ENCODE measurements at places on chromosomes 3 and 15.

DNA sequence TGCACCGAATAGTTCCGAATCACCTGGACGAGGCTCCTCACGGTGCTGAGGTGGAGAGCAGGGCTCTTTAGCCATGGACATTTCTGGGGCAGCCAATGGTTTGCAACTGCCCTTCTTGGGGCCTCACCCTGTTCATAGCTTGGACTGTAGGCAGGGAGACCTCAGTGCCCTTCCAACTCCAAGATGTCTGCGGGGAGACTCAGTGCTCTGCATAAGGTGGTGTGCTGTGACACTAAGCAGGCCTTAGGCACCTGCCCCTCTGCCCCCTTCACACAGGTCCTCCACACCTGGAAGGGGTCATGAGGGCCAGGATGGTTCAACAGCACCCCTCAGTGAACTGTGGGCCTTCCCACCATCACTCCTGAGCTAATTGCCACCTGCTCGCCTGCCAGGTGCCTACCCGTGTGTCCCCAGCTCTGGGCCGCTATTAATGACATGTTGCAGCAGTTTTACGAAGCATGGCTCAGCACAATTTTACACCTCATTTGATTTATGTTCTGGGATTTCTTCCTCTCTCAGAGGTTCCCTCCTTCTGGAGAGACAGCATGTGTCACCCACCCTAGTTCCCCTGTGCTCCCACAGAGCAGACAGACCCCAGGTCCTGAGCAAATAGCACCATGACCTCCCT is 101.2 kb upstream of the SMAD3 start:
- DNase-seq: no peak

DNA sequence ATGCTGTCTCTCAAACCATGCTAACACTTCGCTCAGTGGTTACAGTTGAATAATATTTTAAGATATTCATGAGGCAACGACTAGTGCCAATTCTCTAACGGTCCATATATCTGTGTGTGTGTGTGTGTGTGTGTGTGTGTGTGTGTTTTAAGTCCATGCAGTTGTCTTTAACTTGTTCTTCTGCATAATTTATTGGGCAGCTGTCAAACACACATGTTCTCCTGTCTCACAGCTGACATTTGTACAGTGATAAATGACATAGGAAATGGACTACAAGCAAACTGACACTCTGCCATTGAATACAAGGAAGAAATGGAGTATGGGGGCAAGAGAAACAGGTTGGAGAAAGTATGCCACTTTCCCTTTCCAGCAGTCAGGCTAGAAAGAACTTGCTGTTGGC is 172.0 kb downstream of the PDZRN3 start:
- DNase-seq: no peak

DNA sequence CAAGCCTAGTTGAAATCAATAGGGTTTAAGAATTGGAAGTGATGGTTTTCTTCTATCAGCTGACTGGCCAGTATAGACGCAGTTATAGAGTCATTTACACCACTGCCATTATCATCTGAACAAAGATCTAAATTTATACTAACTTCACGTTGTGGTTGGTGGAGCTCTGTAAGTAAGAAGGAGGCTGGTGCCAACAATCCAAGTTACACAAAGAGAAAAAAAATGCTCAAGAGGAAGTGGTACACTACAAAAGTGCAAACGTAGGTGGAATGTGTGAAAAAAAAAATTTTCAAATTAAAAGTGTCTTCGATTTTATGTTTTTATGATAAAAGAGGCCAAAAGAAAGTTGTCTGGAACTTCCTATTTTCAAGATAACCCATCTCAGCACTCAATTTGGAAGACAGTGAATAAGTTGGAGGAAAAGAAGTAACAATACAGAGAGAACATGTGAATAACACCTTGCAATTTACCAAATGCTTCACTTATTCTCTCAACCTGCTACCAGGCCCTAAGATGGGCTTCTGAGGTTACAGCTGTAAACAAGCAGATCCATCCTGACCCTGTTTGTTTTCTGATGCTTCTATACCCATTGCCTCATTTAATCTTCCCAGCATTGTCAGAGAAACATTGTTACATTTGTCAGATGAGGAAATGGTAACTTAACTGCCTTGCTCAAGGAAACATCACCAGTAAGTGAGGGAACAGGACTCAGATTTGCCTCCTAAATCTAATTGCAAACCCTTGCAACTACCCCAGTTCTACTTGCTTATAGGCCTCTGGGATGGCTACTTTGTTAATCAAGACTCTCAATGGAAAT is 12.0 kb upstream of the TASOR start:
- DNase-seq: no peak

DNA sequence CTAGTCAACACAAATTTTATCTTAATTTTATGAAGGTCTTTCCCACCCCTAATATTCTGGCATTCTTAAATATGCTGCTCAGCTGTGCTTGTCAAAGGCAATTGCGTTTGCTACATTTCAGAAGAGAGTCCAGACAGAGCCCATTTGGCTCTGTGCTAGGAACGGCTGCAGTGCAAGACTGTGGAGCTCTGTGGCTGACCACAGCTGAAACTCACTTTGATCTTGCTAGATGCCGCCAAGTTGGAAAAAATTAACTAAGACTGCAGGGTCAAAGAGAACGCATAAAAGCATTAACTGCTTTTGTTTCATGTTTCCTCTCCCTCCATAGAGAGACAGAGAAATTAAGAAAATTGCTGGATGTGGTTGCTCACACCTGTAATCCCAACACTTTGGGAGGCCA is 7.6 kb upstream of the PPP1R2 start:
- DNase-seq: no peak

DNA sequence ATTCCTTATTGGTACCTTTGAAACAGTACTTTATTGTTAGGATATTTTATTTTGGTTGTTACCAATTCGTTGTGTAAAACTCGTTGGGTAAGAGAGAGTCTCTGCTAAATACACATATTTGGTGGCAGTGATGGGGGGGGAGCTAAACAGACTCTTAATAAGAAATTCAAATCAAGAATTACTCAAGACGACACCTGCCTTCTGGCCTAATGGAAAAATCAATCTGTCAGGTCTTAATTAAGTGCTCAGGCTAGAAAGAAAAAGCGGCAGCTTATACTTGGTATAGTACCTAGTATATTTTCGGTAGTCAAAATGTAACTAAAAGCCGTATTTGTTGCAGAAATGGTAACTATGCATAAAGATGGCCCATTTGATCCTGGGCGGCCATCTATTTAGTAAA is 18.2 kb downstream of the FOXP1 start:
- no peak for DNase-seq

DNA sequence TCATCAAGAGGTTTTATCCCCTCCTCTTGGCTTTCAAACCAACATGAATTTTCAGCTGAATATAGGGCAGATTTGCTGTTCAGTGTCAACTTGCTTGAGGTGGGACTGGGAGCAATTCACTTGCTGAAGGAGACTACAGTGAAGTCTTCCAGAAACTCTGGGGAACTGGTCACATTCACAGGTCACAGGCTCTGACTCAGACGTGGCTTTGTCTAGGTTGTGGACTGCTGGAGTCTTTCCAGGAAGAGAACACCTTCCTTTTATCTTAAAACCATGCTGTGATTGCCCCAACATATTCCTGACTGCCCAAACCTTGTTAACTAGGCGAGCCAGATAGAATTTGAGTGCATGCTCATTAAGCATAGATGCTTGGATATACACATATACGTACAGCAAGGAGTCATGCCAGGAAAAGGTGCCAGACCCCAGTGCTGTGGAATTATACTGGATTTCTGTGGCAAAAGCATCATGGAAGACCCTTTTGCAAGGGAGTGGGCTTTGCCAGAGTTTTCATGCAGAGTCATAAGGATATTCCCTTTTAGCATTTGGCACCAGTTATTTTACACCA is 399.1 kb upstream of the TBL1XR1 start:
- DNase-seq: no peak

- no peak for DNase-seq
These were observed 3.6 kb downstream of the PIAS1 start for GRCh38 chr15:68057758-68058157.

DNA sequence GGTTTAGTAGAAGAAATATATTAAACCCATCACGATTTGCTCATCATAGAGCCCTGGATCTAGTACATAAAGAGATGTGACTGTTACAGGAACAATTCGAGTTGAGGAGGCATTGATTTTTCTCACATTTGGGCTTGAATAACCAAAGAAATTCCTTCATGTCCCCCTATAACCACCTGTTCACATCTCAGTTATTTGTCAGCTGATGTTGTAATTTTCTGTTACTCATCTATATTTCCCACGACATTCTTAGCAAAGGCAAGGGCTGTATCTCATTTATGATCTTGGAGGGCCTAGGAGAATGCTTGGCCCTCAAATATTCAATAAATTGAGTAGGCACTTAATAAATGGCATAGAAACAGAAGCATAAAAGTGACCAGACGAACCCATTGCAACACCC is 36.4 kb upstream of the GYG1 start:
- DNase-seq: no peak

GRCh38 chr15:93029214-93029835 is 59.7 kb downstream of the RGMA start:
- DNase-seq: no peak

- no peak for DNase-seq
These were observed 39.6 kb downstream of the MAP3K13 start for GRCh38 chr3:185402561-185402960.

- DNase-seq: no peak
These were observed 19.6 kb downstream of the PLEKHO2 start for GRCh38 chr15:64861331-64861730.

DNA sequence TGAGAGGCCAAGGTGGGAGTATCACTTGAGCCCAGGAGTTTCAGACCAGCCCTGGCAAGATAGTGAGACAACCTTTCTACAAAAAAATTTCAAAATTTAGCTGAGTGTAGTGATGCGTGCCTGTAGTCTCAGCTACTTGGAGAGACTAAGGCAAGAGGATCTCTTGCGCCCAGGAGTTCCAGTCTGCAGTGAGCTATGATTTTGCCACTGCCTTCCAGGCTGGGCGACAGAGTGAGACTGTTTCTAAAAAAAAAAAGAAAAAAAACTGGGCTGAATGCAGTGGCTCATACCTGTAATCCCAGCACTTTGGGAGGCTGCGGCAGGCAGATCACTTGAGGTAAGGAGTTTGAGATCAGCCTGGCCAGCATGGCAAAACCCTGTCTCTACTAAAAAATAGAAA is 14.0 kb upstream of the PIK3CB start:
- no peak for DNase-seq

- no peak for DNase-seq
These were observed 122.4 kb downstream of the NR1D2 start for GRCh38 chr3:24067483-24067882.

DNA sequence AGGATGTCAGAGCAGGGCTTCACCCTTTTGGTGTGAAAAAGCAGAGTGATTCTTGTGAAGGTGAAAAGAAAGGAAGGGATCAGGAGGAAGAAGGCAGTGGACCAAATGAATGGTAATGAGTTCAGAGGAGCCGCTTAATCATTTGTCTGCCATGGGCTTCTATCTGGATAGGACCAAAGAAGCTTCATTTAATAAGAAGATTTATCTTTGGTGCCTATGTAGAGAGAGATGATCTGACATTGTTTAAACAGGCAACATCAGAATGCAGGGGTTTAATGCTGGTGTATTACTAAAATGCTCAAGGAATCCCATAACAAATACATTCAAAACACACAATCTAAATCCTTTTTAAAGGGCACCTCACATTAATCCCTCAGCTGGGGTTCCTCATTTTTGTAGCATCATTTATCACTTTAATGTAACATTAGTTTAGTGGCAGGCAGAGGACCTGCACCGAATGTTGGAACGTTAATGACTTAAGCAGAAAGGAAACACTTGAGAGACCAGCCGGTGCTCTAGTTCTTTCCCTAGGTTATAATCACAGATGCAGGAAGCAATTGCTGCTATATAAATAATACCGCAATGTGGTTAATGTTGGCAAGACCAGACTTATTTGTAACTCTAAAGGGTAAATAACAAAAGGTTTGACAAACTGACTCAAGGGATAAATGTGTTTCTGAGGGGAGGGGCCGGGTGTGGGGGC is 27.9 kb upstream of the IL1RAP start:
- no peak for DNase-seq

DNA sequence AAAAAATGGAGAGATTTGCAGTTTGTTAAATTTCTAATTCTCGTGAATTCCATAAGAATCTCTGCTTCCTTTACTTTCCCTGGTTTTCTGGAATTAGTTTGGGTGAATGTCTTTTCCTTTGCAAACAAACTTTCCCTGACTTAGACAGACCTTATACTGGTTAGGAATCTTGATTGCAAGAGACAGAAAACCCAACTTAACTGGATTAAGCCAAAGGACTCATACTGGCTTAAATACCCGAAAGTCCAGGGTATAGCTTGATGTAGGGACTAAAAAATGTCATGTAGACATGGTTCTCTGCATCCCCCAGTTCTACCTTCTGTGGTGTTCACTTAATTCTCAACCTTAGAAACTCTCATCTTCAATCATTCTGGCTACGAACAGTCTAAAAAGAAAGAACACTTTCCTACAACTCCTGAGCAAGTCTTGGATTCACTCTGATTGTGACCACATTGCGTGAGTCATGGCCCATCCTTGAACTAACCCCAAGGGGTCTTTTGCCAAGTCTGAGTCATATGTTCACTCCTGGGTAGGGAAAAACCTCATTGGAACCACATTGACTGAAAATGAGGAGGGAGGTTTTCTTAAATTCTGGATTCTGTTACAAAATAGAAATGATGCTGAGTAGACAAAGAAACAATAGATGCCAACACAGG is 136.0 kb upstream of the DAZL start:
- no peak for DNase-seq

GRCh38 chr3:183381179-183381578 is 47.2 kb downstream of the MCF2L2 start:
- no peak for DNase-seq

DNA sequence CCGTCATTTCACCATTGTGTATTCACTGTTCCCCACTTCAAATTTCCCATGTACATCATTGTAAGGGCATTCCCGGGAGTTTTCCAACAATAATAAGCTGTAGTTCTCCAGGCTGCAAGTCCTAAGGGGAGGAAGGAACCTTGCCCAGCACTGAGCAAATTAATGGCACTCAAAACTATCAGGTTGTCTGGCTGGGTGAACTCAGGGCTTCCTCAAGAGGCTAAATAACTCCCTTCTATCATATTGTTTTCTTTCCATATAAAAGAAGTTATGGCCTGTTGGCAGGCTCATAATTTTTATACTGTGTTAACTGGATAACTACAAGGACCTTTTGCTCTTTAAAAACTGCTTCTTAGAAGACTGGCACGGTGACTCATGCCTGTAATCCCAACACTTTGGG is 71.4 kb downstream of the SEMA6D start:
- no peak for DNase-seq

- no peak for DNase-seq
These were observed 203.9 kb downstream of the MBNL1 start for GRCh38 chr3:152472672-152472954.

DNA sequence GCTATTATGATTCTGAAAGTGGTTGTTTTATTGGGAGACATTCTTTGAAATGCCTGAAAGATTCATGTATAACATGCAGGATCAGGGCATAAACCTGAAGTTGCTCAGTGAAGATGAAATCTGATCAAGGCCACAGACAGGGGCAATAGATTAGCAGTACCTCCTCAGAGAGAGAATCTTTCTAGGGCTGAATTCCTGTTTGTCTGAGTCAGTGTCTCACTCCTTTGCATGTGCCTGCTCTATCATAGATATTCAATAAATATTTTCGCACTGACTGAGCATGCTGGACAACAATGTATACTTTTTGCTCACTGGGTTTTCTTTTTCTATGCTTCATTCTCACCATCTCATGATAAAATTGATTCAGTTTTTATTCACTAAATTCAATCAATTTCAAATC is 49.8 kb upstream of the PFN2 start:
- DNase-seq: no peak

Measured in stimulated activated CD4-positive, alpha-beta T cell treated with anti-CD3 and anti-CD28 coated beads, Interleukin-12 subunit alpha, Interleukin-12 subunit beta, amount 100 ng/mL, for 4 hours (primary cell).